ENCODE measurements at places on chromosomes 4 and X.

DNA sequence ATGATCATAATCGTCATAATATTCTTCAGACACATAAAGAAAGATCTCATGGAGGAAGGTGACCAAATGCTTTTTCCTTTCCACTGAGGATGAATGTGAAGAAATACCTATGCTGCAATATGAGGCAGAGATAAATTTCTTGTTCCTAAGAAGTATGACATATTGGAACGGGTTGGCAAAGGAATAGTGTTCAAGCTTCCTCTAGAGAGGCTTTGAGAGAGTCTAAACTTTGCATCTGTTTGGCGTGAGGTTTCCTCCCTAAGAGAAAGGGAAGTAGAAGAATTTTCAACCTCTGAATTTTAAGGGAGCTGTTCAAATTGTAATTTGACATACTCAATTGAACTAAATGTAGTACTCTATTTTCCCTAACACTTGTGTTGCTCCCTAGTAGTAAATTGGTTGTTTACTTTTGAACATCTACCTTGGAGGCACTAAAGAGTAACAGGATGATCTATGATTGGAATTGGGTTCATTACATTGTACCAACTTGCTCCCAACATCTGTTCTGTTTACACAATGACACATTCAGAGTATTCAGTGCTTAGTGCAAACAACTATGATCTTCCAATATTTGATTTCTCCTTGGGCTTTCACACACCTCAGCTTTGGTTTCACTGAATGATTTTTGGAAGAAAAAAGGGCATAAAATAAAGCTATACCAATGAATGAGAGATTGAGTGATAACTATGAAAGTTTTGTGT, 122.0 kb downstream of the CORIN start:
- DNase-seq: no peak

DNA sequence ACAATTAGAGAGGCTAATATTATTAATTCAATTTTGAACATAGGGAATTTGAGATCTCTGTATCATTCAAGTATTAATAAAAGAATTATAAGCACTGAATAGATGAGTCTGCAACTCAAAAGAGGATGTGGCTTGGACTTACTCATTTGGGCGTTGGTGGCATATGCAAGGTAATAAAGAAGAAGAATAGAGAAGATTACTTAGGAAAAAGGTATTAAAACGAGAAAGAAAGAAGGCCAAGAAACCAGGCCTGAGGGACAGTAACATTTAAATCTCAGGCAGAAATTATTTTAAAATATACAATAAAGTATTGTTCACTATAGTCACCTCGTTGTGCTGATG, 383.0 kb upstream of the INTU start:
- no peak for DNase-seq

- DNase-seq: no peak
Observed at GRCh38 chrX:34585561-34585960, 71.5 kb downstream of the TMEM47 start.

DNA sequence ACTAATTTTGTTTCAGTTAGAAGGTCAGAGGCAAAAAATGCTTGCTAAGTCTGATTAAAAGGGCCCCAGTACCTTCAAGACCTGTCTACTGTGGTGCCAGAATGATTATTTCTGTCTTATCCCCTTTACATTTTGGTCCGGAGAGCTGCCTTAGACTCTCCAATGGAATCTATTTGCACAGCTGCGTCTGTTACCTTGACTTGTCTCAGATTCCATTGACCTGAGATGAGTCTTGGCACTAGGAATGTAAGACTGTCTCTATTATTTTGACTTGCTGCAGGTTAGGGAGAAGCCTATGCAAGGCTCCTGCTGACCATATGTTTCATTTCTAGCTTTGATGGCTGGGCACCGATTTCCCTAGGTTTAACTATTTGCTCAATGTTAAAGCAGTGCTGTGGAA, 457.6 kb downstream of the KCTD8 start:
- no peak for DNase-seq

DNA sequence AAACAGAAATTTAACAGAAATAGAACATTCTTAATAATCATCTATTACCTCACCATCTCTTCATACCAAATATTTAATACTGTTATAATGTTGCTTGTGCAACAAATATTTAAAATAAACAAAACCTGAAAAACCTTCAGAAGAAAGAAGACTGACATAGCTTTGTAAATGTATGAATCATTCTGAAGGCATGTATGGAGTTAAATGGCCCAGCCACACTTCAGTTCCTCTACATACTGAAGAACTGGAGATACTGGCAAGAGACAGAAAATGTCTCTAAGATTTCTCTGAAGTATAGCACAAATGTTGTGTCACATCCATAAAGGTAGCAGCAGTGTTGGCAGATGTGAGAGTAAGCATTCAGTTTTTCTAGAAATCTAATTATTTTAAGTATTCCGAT, 275.3 kb upstream of the FGF13 start:
- DNase-seq: no peak

DNA sequence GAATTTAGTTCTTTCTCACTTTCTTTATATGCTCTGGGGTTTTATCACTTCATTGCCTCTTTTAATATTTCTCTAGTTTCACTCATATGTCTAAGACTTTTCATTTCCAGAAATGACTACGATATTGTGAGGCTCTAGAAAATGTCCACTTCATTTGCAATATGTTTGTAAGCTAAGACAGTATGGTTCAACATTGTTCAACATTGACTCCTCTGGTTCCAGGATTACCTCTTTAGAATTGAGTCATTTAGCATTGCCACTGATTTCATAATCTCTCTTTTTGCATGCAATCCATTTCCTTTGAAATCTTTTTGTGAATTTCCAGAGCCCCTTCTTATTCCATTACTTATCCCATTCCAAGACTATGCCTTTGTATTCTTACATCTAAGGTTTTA, 32.3 kb downstream of the BBS12 start:
- no peak for DNase-seq

- DNase-seq: no peak
Observed at GRCh38 chr4:5940470-5941203, 47.8 kb upstream of the CRMP1 start.

Measured in hematopoietic multipotent progenitor cell treated with erythropoietin and hydrocortisone succinate and interleukin-3 and kit ligand, for 8 days (in vitro differentiated cells).